Aorta (tissue), 5 donors: ENCODE measurements at places on chromosomes 12 and 14. TPM values are rescaled to one million over a fixed set of nuclear protein-coding genes. Genes with fewer than 3 reads are reported as not detected.

GRCh38 chr14:105124823-105125222 is 43.8 kb downstream of the JAG2 start:
- no peak overlapping the region for H3K4me3 ChIP-seq
- no peak overlapping the region for H3K27ac ChIP-seq
- DNase-seq: peak; percentile 14
- no peaks in the 10 kb centered on the region for H3K36me3 ChIP-seq
- no peaks in the 10 kb centered on the region for H3K27me3 ChIP-seq
- H3K4me1 ChIP-seq: no peaks in the 10 kb centered on the region

GRCh38 chr12:121893961-121894460 is 5.4 kb downstream of the PSMD9 start:
- no peak overlapping the region for H3K27ac ChIP-seq
- H3K27me3 ChIP-seq: no peaks in the 10 kb centered on the region
- H3K4me1 ChIP-seq: no peaks in the 10 kb centered on the region

- H3K36me3 ChIP-seq: no peaks in the 10 kb centered on the region
- H3K4me3 ChIP-seq: no peak overlapping the region
- no peaks in the 10 kb centered on the region for H3K27me3 ChIP-seq
- no peak overlapping the region for H3K27ac ChIP-seq
- DNase-seq: no peak
These were observed 5.3 kb downstream of the TTC8 start for GRCh38 chr14:88829685-88830302.

The DHRS4L2 gene
- polyA plus RNA-seq: 44.3 TPM

The ITGA5 gene
- polyA plus RNA-seq: 26.5 TPM

The TMEM253 gene
- 6.4 TPM for polyA plus RNA-seq

DNA sequence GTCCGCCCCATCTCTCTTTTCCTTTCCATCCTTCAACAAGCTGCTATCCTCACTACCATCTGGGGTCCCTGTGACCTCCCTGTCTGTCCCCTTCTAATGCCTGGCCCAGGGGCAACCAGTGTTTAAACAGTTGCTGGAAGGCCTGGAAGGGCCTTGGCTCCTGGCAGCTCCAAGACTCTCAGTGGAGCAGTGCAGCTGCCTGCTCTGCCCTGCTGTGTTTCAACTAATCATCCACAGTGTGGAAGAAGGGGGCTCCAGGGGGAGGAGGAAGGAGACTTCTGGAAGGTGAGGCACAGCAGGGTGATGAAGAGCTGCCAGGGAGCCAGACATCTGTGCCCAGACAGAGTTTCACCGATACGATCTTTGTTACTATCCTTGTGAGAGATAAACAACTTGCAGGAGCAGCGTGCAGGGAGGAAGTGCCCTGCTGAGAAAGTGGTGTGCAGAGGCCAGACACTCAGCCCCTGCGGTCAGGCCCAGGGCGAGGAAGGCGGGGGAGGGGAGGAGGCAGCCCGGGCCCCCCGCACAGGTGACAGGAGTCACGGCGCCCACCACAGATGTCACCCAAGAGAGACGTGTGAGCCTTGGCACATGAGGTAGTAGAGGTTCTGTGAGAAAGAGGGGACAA is 1061.8 kb downstream of the BCL11B start:
- no peak for DNase-seq
- no peak overlapping the region for H3K27ac ChIP-seq
- no peak overlapping the region for H3K4me3 ChIP-seq
- no peaks in the 10 kb centered on the region for H3K36me3 ChIP-seq
- no peaks in the 10 kb centered on the region for H3K27me3 ChIP-seq
